ENCODE measurements at places on chromosomes 7 and 10.

- peak; percentile 47 for DNase-seq
These were observed 18.7 kb upstream of the ZNF488 start for GRCh38 chr10:47402641-47403301.

GRCh38 chr10:34751272-34751671 lies 63.8 kb downstream of the PARD3 start:
- no peak for DNase-seq

DNA sequence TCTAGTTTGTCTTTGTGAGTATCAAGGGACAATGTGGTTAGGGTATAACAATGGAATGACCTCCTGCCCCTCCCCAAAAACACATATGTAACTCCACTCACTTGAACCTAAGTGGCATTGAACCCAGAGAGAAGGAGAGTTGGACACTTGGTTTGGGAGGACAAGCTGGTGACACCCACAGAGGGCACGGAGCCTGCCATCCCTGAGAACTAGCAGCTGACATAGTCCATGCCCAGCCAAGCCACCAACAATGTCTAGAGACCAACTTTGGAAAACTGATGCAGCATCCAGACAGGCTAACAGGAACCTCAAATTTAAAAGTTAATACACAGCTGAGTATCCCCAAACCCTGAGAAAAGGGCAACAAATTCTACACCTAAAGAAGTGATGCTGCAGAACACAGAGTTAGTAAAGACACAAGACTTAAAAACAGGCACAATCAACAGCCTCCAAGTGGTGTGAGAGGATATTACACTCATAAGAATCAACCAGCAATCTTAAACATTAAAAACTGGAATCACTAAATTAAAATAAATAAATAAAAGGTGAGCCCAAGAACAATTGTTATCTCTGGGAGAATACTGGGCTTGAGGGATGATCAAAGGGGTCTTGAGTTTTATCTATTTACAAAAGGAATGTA lies 27.2 kb downstream of the NUDCD3 start:
- no peak for DNase-seq

DNA sequence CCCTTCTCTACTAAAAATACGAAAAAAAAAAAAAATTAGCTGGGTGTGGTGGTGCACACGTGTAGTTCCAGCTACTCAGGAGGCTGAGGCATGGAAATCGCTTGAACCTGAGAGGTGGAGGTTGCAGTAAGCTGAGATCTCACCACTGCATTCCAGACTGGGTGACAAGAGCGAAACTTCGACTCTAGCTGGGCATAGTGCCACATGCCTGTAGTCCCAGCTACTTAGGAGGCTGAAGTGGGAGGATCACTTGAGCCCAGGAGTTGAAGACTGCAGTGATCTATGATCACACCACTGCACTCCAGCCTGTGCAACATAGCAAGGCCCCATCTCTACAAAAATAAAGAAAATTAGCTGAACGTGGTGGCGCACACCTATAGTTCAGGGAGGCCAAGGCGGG lies 1.2 kb upstream of the SPACDR start:
- no peak for DNase-seq

DNA sequence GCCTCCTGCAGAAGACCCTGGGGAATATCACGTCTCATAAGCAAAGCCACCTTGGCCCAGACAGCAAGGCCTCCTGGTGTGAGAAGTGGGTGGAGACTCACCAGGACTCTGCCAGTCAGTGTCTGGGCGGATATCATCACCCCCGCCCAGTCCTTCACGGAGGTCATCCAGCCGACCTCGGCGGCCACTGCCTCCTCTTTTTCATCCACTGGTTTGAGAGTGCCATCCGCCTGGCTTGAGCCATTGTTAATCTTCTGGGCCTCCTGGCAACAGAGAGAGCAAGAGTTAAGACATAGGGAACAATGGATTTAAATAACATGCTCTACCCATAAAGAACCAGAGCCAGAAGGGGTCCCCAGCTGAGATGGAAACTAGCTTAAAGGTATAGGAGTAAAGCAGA lies 233.8 kb downstream of the KCNMA1 start:
- DNase-seq, result no peak

- DNase-seq, result no peak
These were observed 261.4 kb downstream of the BAMBI start for GRCh38 chr10:28938745-28939144.

DNA sequence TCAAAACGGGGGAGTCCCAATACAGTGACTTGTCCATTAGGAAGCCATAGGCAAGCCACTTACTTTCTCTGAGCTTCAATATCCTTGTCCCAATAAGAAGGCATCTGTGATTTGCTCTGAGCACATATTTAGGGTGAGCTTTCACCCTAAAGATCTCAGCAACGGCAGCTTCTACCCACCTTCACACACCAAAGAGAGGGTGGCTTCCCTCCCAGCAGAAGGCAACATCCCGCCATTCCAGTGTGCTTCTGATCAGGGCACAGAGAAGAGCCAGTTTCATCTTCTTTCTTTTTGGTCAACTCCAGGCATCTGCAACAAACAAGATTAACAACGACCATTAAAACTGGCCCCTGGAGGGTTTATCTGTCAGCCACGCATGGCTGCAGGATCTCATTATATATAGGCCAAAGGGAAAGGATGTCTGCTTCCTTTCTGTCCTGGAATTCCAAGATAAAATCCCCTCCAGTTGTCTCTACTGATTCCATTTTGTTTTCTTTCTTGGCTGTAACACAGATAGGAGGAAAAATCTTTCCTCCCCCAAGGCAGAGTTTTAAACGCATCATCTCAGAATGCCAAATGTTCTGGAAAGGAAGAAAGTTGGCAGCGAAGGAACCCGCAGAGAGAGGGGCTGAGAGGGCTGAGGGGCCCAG lies 491 bp upstream of the SH2D4B start:
- no peak for DNase-seq

- no peak for DNase-seq
These were observed 122.8 kb downstream of the CUBN start for GRCh38 chr10:17006631-17007417.

- no peak for DNase-seq
These were observed 271.0 kb downstream of the MAD1L1 start for GRCh38 chr7:1961701-1962276.

DNA sequence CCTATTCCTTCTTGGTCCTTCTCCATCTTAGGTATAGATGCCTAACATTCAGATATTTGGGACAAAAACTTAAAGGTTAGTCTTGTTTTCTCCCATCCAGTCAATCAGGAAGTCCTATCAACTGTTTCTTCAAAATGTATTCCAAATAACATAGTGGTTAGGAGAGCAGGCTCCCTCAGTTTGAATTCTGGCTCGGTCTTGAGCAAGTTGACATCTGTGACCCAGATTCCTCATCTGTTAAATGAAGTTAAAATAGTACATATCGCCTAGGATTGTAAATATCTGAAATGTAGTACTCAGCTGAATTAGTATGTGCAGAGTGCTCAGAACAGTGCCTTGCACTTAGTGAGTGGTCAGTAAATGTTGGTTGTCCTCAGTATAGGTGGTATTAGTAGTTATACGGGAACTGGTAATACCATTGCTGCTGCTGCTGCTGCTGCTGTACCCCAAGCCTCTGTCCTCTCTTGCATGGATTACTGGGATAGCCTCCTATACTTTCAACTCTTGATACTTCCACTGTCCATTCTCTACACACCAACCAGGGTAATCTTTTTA lies 58.6 kb downstream of the RALA start:
- DNase-seq, result no peak

DNA sequence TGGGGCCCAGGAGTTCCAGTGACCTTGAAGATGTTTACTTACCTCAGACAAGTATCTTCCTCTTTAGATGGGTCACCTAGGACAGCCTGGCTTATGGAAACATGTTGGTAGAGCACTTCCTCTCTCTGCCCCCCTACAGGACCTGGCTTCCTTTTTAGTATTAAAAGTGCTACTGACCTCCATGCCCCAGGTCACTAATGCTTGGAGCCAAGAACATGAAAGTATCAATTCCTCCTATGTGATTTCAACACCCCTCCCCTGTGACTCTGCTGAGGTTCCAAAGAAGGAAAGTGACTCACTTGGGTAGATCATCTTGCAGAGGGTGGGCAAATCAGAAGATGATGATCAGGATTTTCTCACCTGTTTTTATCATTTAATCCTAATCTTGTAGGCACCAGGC lies 125.3 kb upstream of the CCDC6 start:
- no peak for DNase-seq
